ENCODE measurements at places on chromosomes 1 and 21.

DNA sequence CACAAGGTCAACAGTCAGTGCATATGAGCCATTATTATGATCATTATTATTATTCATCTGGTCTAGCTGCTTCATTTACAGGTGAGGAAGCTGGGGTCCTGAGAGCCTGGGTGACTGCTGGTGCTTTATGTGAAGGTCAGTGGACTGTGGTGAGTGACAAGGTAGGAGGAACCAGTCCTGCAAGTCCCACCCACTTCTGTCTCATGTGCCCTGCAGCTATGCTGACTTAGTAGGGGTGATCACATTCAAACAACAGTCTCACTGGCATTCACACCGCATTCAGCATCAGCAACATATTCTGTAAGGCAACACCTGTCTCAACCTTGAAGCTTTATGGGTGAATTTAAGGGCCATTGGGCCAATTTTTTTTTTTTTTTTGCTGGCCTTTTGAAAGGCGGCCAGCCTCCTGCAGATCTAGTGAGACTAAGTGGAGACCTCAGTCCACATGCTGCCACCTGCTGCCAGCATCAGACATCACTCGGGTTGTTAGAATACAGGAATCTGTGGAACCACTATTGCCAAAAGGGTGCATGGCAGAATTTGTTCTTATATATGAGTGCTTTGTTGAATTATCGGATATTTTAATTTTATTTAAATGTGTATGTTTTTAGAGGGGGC lies 59.9 kb upstream of the CACNA1E start:
- DNase-seq, result peak; percentile 34

DNA sequence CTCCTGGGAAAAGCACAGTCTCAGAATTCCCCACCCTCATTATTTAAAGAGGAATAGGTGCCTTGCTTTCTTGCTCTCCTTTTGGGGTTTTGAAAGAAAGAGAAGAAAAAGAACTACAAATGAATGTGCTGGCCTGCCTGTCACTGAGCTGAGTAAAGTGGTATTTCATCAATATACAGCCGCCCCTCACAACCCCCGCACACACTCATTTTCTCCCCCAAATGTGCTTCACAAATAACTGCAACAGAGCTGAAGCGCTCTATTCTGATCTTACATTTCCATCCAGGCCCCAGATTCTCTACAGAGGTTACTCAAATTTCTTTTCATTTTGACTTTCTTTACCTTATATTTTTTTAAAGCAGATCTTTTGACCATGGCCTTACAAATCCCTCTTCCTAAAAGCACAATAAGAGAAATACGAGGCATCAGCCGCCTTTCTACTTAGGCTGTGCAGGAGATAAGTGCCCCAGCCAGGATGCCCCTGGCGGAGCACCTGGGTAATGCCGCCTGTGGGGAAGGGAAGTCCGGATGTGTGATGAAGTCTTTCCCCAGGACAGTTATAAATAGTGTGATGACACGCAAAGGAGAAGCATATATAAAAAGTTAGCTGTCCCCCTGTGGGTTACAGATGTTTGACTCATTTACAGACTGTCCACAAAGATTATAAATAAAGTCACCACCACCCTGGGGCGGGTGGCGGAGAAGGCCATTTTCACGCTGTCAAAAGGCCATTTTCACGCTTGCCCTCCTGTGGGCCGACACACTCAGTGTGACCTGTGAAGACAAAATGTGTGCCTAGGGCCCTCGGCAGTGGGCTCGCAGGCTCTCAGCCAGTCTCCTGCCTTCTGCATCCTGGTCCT lies 6.5 kb downstream of the KCNN3 start:
- DNase-seq, result peak; percentile 24

DNA sequence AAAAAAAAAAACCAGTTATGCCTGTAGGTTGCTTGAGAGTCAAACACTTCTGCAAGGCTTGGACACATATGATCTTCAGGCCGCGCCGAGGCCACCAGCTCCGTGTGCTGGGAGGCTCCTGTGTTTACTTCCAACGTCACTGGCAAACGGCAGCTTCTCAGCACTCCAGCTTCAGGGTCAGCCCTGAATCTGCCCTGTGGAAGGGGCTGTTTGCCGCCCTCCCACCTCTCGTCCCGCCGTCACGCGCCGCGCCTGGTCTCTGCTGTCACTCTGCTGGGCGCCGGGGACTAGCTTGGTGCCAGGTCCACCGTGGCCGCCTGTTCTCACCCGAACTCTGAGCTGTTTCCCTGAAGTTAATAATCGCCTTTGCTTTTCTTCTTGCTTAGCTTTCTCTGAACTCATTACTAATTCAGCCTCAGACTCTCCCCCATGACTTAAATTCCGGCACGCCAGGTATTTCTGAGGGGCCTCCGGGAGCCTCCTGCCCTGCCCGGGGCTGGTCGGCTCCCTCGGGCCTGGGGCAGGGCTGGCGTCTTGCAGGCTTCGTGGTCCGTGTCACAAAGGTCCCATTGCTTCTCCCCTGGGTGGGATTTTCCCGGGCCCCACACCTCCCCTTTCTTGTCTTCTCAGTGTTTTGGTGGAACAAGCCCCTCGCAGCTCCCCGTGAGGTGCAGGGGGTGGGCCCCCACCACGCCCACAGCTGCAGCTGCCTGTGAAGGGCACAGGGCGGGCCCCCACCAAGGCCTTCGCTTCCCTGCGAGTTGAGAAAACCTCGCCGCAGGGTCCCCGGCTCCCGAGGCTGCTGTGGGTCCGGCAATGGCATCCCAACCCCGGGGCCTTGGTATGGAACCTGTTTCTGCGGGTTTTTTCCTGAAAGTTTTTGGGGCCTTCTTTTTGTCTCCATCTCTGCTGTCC lies 14.6 kb upstream of the C1orf159 start:
- no peak for DNase-seq

DNA sequence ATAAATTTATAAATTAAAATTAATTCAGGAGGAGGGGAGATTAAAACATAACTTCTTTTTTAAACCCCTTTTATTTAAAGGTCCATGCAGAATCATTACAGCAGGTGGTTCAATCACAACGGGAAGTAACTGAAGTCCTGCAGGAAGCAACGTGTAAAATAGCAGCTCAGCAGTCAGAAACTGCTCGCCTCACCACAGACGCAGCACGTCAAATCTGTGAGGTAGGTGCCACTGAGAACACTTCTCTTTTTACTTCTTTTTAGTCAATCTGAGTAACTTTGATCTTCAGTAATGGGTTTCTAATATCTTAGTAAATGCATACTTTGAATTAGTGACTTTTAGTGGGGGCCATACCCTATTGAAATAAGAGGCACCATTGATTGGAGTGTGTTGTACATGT lies 87.0 kb downstream of the CEP350 start:
- no peak for DNase-seq

DNA sequence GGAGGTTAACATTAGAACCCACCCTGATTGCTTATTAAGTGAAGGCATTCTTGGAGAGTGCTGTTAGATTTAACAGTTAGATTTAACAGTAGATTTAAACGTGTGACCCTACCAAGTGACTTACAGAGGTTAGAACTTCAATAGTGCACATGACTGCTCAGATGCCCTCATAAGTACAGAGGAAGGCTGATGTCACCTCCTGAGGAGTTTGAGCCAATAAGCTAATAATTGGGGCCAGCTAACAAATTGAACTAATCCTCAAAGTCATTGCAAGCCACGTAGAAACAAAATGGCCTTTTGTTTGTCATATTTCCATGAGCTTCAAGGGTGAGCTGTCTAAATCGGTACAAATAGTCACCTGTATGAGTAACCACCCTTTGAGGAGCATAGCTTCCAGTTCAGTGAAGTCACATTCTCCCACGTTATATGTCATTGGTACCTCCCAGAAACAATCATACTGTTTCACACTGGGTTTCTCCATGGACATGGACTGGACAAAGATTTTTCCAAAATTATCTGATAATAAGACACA lies 11.7 kb downstream of the AVPR1B start:
- DNase-seq, result no peak

DNA sequence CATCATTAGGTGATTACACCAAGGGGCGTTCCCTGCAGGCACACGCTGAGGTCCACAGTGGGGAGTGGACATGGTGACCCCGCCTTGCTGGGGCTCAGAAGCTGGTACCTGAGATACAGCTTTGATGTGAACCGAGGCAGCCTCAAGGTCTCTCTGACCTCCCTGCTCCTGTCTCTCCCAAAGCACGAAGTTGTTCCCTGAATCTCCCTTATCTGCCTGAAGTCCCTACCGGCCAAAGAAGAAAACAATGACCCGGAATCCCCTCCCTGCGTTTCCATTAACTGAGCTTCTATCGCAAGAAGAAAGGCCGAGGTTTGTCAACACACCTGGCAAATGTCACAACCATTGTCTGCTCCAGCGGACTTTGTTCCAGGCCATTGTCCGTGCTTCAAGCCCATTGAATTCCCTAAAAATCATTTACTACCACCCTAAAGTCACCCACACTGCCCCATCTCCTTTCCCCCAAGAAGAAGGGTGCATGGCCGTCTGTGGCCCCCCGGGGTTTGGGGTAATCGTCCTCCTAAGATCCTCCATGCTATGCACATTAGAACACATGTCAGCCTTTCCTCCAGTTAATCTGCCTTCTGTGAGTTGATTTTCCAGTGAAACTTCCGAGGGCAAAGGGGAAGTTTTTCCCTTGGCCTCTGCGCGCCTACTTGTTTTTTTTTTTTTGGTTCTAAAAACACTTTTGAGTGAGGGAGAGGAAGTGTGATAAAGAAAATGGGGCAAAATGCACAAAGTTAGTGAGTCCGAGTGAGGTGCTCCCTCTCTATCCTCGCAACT lies 48.1 kb upstream of the COL18A1 start:
- no peak for DNase-seq

- no peak for DNase-seq
Measured at GRCh38 chr1:9737057-9737456, 85.5 kb downstream of the PIK3CD start.

DNA sequence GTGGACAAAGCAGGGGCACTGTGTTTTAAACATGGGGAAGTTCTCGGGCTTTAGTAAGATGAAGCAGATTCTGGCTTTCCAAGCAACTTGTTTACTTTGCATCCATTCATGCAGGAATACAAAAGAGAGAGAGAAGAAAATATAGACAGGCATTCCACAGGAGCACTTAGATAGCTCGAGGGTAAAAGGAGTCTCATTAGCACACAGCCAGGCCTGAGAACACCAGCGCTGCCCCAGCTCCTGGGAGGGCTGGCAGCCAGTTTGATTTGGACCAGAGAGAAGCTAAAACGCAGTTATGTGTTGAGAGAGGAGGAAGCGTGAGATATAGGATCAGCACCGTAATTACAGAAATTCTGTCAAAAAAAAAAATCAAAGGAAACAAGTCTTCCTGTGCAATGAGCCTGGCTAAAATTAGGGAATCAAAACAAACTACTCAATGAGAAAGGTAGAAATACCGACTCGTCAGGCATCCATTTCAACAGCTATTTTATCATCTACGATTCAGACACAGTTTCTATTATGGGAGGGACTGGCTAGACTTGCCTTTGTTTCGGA lies 68.2 kb downstream of the CLSTN1 start:
- no peak for DNase-seq

- no peak for DNase-seq
Measured at GRCh38 chr1:25657121-25657882, 40.7 kb downstream of the MAN1C1 start.

GRCh38 chr1:156103521-156103947 lies 11.0 kb upstream of the LMNA start:
- no peak for DNase-seq

GRCh38 chr1:213982672-213983492 lies 4.9 kb upstream of the PROX1 start:
- DNase-seq, result peak; percentile 47

- DNase-seq, result no peak
Measured at GRCh38 chr1:95002540-95003432, 70.0 kb downstream of the ALG14 start.

DNA sequence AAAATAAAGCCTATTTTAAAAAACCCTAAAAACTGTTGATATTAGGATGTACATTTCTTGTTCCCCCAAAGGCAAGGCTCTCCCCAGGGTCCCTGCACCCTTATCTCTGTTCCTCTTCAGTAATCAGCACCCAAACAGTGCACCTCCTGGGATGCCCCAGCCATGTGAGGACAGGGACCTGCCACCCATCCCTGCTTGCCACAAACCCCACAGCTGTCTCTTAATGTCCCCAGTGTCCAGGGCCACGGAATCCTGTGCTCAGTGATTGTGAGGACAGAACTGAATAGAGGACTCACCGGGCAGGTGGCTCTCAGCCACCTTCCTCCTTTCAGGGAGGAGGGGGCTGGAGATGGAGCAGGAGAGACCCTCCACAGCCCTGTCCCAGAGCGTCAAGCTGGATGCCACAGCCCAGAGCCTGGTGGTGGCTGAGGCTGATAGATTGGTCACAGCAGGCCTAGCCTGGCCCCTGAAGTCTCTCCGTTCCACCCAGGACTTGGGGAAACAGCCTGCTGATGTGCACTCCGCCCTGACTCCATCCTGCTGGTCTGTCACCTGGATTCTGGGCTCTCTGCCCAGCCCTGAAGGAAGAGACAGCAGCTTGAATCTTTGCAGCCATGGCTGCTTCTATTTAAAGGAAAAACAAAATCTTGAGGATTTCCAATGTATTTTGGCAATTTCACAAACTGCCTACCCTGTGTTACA lies 23.1 kb downstream of the RNF187 start:
- no peak for DNase-seq

GRCh38 chr1:37159102-37159501 lies 124.8 kb upstream of the GRIK3 start:
- no peak for DNase-seq

GRCh38 chr1:187013582-187014200 lies 184.9 kb downstream of the PLA2G4A start:
- DNase-seq, result no peak

GRCh38 chr1:12703821-12704451 lies 12.0 kb upstream of the AADACL3 start:
- no peak for DNase-seq

DNA sequence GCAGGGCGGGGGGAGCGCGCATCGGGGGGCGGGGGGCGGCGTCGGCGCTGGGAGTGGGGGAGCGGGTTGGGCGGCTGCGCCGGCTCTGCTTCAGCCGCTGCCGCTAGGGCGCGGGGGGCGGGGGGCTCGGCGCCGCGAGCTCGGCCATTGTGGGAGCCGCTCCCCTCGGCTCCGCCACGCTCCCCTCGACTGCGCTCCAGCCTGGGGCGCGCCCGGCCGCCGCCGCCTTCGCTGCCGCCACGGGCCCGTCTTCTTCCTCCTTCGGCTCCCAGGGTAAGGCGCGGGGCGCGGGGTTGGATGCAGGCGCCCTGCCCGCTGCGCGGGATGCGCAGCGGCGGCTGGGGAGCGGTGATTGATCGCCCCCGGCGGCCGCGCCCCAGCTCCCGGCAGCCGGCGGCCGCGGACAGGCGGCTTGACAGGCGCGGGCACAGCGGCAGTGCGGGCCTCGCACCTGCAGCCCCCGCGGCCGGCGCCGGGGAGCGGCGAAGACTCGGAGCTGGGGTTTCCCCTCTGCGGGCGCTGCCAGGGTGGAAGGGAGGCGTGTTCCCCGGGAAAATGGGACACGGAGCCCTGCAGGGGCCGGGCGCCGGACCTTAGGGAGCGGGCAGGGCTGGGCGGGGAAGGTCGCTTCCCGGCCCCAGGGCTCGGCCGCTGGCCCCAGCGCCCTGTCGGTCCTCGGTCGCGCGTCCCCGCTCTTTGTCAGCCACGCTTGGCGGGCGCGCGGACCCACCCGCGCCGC lies 55.3 kb downstream of the NDUFS5 start:
- DNase-seq, result no peak

DNA sequence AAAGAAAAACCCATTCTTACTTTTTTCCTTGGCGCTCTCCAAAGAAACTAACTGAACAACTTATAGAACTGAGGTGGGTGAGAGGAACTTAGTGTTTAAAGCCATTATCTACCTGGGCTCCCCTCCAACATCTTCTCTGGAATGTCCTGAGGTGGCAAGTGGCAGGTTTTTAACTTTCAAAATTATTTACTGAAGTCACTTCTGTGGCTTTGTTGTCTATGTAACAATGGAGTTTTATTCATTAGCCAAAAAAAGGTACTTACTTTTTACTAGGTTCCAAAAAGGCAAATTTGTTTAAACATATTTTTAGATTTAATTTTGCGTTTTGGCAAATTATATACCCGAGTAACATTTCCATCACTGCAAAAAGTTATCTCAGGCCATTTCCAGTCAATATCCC lies 2.4 kb downstream of the ENO1 start:
- DNase-seq, result no peak

Measured in NCI-H1436 (cell line).